SIG-M5 (cell line): ENCODE measurements at places on chromosomes 2 and 18.

GRCh38 chr18:56662902-56663301 lies 11.7 kb downstream of the WDR7 start:
- DNase-seq = no peak

DNA sequence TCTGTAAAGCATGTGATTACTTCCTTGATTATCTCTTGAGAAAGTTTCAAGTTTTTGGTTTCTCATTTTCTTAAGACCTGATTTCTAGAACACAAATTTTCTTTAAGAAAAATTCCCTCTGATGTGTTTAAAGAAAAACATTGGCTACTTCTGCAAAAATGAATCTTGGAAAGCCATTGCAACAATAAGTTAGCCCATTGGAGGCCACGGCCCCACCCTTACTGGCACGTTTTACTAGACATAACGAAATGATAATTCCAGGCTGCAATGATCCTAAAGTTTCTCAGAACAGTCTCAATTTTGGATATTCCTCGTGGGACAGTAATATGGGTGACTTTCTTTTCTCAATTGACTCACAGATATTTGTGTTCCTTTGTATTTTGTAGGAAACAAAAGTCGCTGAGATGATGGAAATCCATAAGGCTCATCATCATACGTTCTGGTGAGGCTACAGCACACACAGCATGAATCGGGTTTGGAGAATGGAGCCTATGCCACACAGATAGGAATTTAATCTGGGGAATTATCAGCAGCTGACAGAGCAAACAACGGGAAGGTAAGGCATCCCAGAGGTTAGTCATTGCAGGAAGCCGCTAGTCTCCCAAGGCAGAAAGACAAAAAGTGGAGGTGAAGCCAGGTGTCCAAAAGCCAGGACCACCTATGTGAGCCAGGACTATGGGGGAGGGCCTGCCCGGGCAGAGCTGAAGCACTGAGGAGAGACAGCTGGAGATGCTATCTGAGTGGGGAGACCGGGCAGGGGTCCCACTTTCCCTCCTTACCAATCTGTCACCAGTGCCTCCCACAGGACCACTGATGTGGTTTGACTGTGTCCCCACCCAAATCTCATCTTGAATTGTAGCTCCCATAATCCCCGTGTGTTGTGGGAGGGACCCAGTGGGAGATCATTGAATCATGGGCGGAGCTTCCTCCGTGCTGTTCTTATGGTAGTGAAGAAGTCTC lies 35.9 kb downstream of the SOWAHC start:
- DNase-seq = no peak

DNA sequence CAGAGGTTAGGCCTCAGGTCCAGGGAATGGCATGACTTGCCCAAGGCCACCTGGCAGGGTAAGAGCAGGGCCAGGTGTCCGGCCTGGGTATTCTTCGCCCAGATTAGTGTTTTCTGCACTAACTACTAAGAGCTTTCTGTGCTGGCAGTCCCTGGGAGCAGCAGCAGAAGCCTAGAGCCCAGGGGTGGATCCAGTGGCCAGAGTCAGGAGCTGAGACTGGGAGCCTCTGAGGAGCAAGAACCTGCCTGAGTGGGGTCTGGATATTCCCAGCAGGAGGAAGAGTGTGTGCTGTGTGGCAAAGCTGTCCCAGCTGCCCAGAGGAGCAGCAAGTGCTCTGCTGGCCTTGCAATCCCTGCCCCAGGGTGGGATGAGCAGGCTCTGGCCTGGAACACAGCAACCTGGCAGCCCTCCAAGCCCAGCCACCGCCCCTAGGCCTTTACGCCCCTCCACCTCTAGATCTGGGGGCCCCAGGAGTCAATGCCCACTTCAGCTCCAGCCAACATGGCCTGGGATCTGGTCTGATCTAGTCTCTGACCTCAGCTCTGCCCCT lies 30.7 kb upstream of the GPAT2 start:
- no peak for DNase-seq

DNA sequence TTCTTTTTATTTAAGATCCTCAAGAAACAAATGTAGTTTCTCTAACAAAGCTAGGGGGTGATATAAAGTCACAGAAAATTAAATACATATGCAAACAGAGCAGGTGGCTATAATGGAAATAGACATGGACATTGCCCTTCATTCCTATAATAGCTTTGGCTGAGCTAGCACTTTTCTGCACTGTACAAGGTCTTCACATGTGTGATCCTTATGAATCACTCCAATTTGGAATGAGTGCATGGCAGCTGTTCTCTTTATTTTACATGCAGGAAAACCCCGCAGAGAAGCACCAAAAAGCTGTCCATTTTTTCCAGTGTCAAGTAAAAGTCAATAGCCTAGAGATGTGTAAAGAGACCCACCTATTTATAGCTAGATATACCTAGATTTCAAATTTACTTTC lies 747.4 kb upstream of the SLC8A1 start:
- DNase-seq = no peak

- no peak for DNase-seq
These were observed 171.2 kb downstream of the ZNF516 start for GRCh38 chr18:76323891-76324290.
